ENCODE measurements at places on chromosomes 12 and 14. TPM values are rescaled to one million over a fixed set of nuclear protein-coding genes. Genes with fewer than 3 reads are reported as not detected.

GLI1 gene
- polyA plus RNA-seq, result 21.3 TPM

KITLG gene
- 32.0 TPM for polyA plus RNA-seq

CISTR gene
- not detected for polyA plus RNA-seq

FIGNL2 gene
- 5.5 TPM for polyA plus RNA-seq

SLCO1C1 gene
- polyA plus RNA-seq, result 0.52 TPM

GRCh38 chr14:74596741-74597450, 15.1 kb downstream of the LTBP2 start:
- DNase-seq, result no peak

DNA sequence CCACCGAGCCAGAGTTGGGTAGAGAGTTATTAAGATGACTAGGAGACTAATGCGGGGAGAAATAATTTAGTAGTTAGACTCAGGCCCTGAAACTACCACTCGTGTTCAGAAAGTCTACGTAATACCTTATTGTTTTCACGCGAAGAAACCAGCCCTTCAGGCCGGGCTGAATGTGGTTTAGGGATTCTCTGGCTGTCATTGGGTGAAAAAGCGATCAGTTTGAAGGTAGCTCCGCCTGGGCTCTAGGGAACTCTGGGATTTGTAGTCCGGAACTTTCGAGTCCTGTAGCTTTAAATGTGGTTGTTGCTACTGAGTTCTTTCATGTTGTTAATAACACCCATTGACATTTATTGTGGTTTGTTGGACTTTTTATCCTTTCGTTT, 549 bp upstream of the WDR89 start:
- peak; percentile 92 for DNase-seq

DNA sequence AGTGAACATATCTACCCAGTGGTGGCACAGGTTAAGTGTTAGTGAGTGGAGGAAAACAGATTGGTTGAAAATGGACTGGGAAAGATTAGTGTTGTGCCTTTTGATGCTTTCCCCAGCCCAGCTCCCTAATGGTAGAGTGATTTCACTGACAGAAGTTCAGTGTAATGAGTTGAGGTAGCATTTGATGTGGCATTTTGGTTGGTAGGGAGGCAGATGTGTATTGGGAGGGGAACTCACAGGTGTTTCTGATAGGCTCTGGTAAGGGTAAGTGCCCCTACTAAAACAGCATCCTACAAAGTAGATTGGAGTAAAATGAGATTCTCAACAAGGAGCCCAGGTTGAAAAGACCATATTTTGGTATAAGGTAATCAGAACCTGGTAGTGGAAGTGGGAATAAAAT, 4.2 kb downstream of the TBK1 start:
- DNase-seq, result no peak

- DNase-seq, result no peak
Observed at GRCh38 chr12:95977764-95978305, 18.3 kb downstream of the HAL start.

- no peak for DNase-seq
Observed at GRCh38 chr12:64320611-64321010, 69.9 kb downstream of the C12orf56 start.

DNA sequence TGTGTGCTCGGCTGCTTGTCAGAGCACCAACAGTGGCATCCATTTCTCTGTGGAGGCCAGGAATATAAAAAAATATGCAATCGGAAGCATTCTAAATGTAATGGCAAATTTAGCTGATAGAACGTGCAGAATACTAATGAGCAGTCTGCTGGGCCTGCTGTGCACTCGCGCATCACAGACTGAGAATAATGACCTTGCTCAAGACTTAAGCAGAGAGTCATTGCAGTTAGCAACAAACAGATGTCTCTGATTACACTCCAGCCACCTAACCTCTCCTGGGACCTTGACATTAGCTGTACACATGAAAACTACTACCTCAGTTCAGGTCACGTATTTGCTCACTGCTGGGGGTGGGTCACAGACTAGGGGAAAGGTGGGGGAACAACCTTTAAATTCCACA, 269.2 kb upstream of the DAAM1 start:
- DNase-seq, result no peak

All from left renal pelvis (tissue), 4 donors.